ENCODE measurements at places on chromosomes 5 and 9.
A peak's percentile ranks its signal among the peaks of the same experiment; 100 is the strongest.

GRCh38 chr9:20568400-20568799, 53.9 kb downstream of the MLLT3 start:
- no peak for DNase-seq

- no peak for DNase-seq
Measured at GRCh38 chr5:38892363-38892762, 46.6 kb downstream of the OSMR start.

DNA sequence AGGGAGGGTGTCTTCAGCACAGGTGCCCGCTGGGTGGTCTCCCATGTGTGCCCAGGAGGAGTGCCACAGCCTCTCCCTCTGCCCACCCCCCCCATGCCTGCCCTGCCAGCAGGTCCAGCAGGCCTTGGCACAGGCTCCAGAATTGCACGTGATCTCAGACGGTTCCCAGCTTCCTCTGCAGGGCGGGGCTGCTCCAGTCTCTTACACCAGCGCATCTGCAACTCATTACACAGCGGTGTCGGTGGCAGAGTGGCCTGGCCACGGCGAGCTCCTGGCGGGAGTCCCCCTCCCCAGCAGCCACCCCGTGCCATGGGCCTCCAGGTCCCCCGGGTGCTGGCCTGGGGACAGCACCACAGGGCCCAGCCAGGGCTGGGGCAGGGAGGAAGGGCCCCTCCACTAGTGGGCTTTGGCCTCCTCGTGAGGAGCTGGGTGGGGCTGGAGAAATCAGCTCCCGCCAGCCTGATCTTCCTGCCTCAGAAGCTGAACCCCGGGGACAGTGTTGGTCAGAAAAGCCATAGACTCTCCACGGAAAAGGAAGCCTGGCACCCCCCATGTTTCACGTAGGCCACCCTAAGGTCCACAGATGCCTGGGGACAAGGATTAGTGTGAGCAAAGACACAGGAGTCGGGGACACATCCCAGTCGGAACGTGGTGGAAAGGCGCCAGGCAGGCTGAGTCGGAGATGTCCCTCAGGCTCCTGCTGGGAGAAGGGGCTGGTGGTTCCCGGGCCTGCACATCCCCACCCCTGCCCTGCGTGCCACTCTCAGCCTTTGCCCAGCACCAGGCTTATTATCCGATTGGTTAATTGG, 40.2 kb downstream of the RXRA start:
- DNase-seq: peak; percentile 22

GRCh38 chr9:93945400-93946337, 9.5 kb downstream of the BARX1 start:
- DNase-seq: no peak

DNA sequence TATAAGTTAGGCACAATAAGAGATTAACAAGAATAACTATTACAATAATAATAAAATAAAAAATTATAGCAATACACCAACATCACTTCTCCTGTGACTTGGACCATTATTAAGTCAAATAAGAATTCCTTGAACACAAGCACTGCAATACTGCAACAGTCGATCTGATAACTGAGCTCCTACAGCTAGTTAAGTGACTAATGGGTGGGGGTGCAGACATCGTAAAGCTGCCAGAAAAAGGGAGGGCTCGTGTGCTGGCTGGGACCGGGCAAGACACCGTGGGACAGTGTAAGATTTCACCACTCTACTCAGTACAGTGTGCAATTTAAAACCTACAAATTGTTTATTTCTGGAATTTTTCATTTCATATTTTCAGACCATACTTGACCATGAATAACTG, 78.8 kb downstream of the SNX24 start:
- peak; percentile 39 for DNase-seq

DNA sequence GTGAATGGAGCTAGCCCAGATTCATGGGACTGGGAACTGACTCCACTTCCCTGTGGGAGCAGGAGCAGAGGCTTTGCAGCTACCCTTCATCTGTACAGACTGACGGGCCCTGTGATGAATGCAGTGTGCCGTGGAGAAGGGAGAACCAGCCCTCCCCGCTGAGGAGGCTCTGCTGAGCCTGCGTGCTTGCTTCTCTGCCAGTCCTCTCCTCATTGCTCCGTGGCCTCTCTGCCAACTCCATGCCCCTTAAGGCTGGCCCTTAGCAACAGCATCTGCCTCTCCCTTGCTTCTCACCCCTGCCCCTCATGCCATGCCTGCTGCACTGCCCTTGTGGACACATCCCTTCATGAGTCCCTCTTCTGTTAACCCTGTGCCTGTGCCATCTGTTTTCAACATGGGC, 53.6 kb downstream of the GADD45G start:
- no peak for DNase-seq

- no peak for DNase-seq
Measured at GRCh38 chr9:81461196-81461595, 228.2 kb downstream of the TLE1 start.

GRCh38 chr5:109531262-109531661, 121.5 kb upstream of the PJA2 start:
- DNase-seq: no peak

GRCh38 chr5:9230355-9230754, 315.5 kb downstream of the SEMA5A start:
- no peak for DNase-seq

- no peak for DNase-seq
Measured at GRCh38 chr5:160159991-160160792, 40.9 kb upstream of the PWWP2A start.
